ENCODE measurements at places on chromosomes 1 and 21.

DNA sequence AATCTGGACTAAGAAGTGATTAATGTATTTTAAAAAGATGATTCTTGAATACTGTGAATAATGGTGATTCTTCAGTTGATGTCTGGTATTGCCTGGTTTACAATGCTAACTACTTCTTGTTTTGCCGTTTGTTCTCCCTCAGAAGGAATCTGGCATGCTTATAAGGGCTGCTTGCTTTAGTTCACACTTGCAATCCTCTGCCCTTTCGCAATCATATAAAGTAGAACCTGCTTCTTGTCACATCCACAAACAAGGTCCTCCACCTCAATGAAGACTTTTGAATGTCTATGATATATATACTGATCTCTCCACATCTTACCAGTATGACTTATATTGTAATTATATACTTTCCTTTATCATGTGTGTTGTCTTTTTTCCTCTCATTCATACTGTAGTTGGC is 92.6 kb downstream of the ADGRL4 start:
- no peak for DNase-seq

DNA sequence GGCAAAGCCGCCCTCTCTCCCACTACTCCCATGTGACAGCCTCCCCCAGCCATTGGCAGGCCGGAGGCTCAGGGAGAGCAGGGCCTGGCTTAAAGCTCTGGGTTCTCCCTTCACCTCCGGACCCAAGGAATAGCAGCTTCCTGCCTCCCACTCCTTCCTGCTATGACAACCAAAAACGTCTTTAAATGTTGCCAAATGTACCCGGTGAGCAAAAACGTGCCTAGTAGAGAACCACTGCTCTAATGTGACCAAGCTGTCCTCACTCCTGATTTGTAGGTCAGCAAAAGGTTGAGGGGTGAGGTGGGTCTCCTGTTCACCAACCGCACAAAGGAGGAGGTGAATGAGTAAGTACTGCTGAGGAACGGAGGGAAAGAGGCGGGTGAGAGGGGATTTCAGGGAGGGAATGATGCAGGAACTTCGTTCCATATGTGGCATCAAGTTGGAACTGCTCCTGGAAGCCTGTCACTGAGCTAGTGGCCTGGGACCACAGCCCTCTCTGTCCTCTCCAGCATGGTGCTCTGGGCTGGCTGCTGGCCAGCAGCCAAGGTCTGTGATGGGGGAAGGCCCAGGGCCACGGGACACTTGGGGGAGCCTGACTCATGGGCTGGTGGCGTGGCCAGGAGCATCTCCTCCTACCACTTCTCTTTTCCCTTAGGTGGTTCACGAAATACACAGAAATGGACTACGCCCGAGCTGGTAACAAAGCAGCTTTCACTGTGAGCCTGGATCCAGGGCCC is 5.7 kb downstream of the MRTO4 start:
- no peak for DNase-seq

DNA sequence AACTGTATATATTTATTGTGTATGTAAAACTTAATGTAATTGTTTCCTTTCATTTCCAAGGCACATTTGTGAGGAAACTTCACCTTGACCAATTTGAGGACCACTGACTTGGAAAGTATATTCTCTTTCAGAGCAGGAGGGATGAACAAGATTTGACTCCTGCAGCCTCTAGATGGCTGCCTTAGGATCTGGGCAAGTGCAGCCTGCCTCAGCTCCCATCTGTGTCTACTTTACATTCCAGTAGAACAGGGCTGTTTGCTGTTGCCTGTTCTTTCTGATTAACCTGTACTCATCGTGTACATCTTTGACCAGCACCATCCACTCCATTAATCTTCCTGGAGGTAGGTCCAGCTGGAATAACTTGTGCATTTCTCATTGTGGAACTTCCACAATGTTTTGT is 312.8 kb downstream of the HLX start:
- DNase-seq = no peak

DNA sequence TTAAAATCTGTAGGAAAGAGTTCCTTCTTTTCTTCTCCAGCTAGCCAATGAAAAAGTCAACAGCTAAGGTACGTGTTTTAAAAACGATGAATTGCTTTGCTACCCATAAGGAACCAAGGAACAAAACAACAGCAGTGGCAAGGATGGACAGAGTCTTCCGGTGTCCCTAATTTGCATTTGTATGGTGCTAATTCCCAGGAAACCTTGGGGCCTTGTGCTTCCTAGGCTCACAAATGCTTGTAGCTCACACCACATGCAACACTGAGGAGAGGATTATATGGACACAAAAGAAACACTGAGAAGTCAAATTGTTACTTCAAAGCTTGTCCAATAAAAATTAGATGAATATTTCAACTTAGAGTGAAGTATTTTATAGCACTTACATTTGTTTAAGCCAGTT is 1.8 kb upstream of the PGBD5 start:
- no peak for DNase-seq

GRCh38 chr1:63918418-63918945 is 144.7 kb downstream of the ROR1 start:
- no peak for DNase-seq

DNA sequence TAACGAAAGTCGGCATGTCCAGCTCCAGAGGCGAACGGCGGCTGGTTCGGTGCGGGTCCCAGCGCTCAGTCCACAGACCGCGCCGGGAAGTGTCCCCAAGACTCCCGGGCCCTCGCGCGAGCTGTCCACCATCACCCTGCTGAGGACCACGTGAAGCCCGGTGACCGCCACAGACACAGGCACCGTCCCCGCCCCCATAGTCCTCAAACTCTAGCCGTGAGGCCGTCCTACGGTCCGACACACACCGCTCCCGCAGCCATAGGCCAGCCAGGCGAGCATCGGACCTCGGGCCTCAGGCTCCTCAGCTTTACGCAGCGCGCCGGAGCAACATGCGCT is 535 bp downstream of the SETD4 start:
- DNase-seq = peak; percentile 72

GRCh38 chr1:110293601-110294104 is 45.5 kb upstream of the RBM15 start:
- DNase-seq = no peak

GRCh38 chr21:32332463-32332951 is 33.9 kb downstream of the MRAP start:
- DNase-seq = no peak

DNA sequence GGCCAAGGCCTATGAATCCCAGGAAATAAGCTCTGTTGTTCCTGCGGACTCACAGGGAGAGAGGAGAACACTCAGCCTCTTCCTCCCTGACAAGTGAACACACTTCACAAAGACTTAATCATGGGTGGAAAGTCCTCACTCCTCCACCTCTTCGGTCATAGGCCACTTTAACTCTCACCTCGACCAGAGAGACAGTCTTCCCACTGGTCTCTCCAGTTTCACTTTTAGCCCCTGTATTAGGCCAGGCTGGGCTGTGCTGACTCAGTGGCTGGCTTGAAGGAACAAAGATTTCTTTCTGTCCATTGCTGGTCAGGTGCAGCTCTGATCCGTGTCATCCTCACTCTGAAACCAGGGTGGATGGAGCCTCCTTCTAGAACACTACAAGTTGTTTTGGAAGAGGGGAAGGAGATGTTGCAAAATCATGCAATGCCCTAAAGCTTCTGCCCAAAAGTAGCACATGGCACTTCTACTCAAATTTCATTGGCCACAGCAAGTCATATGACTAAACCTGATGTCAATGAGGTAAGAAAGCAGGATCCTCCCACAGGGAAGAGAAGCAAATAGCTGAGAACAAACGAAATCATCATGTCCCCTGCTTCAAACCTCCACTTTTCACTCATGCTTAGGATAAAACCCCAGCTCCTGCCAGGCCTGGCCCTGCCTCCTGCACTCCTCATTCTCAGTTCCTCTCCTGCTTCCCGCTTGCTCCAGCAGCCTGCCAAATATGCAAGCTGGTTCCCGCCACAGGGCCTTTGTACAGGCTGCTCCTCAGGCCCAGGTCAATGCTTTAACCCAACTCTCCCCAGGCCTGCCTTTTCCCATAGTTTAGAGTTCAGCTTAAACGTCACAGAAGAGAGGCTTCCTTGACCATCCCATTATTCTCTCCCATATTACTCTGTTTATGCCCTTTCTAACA is 150.5 kb upstream of the RUNX3 start:
- no peak for DNase-seq

DNA sequence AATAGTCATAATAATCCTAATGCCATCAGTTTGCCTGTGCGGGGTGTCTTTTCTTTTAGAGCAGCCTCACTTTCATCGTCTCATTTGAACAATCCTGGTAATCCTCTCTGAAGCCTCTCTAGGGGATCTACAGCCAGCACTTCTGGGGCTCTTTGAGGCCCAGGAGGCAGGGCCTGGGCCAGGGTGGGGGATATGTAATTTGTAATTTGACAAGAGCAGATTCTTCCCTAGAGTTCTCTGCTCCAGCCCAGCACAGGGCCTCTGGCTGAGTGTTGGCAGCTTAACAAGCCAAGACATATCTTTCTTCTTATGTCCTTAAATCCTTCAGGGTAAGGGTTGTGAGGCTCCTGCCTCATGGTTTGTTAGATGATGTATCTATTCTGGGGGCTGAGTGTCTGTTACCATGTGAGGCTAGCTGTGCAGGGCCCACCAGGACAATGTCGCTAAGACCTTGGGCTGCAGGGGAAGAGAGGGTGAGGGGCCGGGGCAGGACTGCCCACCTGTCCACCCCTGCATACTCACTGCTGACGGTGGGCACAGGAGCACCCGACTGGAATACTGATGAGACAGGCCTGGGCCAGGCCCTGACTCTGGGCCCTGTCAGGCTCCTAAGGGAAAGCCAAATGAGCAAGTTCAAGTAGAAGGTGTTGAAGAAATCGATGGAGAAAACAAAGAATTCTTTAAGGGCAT is 45.3 kb upstream of the PARP1 start:
- no peak for DNase-seq

DNA sequence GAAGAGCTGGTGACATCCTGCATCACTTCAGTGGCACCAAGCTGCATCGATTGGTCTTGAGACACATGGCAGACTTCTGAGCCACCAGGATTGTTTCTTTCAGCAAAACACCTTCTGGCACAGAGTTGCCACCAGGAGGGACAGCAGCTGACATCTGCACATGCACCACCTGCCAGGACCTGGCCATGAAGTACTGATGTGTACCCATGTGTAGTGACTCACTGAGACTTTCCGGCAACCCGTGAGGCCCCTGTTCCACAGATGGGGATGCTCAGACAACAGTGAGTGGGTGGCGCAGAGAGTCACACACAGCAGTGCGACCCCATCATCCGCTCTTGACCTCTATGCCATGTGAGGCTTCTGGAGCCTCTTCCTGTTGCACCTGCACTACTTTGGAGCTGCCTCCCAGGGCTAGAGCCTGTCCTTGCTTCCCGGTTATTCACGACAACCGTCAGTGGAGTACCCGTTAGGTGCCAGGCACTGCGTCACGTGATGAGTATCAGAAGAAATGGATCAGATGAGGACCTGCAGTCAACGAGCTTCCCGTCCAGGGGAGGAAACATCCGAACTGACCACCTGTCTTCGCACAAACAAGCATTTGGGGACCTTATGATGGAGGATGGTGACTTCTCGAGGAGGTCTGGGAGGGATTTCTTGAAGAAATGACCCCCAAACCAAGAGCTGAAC is 80.5 kb upstream of the VAMP3 start:
- DNase-seq = no peak

DNA sequence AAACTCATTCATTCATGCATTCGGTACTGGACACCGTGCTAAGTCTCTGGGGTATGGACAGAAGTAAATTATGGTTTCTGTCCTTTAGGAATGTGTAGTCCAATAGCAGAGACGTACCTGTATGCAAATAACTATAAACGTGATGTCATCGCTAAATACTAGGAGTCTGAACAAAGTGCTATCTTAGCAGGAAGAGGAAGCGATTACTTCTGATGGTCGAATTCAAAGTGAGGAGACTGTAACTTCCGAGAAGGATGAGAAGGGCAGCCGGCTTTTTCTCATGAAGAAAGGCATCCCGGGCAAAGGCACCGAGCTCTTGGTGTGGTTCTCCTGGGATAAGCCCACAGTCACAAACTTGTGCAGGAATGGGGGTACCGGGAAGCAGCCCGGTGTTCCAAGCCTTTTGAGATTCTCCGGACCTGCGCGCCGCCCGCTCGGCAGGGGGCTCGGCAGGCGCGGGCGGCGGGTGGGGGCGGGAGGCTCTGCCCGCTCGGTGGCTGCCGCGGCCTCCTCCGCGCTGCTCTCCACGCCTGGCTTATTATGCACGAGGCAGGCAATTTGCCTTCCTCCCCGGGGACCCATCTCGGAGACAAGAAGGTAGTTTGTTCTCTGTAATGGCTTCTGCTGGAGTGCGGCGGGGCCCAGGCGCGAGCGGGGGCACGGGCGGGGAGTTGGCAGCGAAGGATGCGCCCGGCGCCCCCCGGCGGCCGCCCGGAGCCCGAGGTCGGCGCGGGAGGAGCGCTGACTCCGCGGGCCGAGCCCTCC is 67.5 kb upstream of the CD1D start:
- DNase-seq = peak; percentile 83

DNA sequence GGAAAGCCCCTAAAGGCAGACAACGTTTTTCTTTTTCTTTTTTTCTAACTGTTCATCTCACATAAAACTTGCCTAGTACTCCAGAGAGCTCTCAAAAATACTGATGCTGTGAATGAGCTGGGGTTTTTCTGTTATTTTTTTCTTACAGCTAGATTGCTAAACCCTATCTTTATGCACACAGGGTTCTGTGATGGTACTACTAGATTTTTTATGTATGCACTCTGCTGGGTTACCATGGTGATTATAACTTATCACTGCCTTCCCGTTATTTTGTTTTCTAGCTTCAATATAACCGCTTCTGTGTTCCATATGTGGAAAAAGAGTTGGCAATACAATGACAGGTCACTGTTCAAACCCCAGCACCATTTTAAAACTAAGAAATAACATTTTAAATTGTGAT is 43.7 kb upstream of the KCNK1 start:
- DNase-seq = no peak

DNA sequence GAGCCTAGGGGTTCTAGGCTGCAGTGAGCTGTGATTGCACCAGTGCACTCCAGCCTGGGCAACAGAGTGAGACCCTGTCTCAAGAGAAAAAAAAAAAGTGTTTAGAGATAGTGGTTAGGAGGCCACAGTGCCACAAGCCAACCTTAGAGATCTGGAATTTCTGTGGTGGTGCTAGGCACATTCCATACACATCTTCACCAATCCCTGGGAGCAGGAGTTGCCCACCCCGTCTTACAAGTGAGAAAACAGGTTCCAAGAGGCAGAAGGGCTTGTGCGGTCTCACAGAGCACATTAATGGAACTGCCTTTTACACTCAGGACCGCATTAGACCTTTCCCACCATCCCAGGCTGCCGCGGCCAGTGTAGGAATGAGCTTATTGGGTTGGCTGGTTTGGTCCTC is 93.2 kb downstream of the EPHB2 start:
- DNase-seq = no peak

- no peak for DNase-seq
These were observed 109.6 kb upstream of the NGF start for GRCh38 chr1:115447672-115448071.

GRCh38 chr1:239955431-239955830 is 136.3 kb upstream of the FMN2 start:
- DNase-seq = no peak

All from nephron progenitor cell (in vitro differentiated cells).